Stimulated activated CD4-positive, alpha-beta T cell treated with anti-CD3 and anti-CD28 coated beads, Interleukin-1b, Interleukin-23, amount 100 ng/mL, for 4 hours (primary cell): ENCODE measurements at places on chromosomes 6 and 20.

DNA sequence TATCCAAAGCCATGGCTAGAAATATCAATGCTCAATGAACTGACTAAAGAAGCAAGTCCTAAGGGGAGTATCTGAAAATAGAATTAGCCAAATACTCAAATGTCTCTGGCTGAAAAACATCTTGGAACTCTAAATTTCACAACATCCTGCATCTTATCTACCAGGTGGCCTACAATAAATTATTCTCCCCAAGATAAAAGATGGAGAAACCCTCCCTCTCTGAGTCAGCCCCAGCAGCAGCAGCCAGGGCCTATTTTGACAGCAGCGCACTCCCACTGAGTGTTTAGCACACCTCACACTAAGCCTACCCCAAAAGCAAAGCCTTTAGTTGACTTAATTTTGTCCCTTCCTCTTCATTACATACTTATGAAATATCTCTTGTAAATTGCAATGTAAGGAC is 5.9 kb downstream of the CALHM6 start:
- no peak for DNase-seq

GRCh38 chr20:19341348-19342053 is 129.1 kb downstream of the SLC24A3 start:
- no peak for DNase-seq

GRCh38 chr6:157954150-157955117 is 27.2 kb upstream of the SYNJ2 start:
- no peak for DNase-seq

GRCh38 chr6:33305052-33305451 is 6.3 kb upstream of the RGL2 start:
- no peak for DNase-seq

DNA sequence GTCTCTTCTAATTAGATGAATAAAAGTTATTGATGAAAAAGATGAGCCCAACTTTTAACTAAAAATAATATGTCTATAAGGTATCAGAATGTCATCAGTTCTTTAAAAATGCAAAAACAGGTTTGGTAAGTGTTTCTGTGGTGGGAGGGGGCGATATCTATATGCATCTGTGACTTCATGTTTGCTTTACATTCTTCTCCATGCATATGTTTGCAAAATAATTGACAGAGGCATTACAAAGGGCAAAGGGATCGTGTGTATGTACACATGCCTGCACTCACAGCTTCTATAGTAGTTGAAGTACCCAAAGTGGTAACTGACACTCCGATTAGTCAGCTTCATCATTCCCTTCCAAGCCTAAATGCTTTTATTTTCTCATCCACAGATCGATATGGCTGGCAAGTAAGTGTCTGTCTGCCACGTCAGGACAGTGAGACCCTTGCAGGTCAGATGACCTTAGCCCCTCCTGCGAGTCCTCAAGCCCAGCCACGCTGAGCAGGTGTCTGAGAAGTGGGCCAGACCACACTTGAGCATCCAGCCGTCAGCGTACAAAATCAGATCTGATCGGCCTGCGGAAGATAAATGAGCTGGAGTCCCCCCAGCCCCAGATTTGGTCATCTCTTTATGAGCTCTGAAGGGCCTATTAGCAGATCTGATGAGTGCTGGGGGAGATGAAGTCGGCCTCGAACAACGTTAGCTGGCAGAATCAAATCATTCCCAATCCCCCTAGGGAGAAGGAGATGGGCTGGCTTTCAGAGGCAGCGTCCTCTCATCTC is 369.1 kb downstream of the MAFB start:
- no peak for DNase-seq

- no peak for DNase-seq
Measured at GRCh38 chr6:11514672-11515071, 22.9 kb upstream of the TMEM170B start.

DNA sequence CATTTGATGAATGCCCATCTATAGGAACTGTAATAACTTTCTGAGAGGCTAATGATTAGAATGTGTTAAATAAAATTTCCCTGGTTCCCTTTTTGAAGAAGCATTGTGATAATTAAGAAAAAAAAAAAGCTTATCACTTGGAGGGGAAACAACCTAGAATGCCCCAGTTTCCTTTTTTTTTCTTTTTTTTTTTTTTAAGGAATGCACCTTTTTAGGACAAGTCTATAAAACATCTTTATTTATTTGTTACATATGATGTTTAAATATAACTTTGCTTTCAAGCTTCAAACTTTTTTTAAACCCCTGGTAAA is 7.3 kb upstream of the MRPS10 start:
- DNase-seq: no peak

GRCh38 chr6:4864519-4864918 is 88.3 kb downstream of the CDYL start:
- DNase-seq: no peak

GRCh38 chr20:4513720-4514119 is 208.0 kb upstream of the PRND start:
- no peak for DNase-seq

DNA sequence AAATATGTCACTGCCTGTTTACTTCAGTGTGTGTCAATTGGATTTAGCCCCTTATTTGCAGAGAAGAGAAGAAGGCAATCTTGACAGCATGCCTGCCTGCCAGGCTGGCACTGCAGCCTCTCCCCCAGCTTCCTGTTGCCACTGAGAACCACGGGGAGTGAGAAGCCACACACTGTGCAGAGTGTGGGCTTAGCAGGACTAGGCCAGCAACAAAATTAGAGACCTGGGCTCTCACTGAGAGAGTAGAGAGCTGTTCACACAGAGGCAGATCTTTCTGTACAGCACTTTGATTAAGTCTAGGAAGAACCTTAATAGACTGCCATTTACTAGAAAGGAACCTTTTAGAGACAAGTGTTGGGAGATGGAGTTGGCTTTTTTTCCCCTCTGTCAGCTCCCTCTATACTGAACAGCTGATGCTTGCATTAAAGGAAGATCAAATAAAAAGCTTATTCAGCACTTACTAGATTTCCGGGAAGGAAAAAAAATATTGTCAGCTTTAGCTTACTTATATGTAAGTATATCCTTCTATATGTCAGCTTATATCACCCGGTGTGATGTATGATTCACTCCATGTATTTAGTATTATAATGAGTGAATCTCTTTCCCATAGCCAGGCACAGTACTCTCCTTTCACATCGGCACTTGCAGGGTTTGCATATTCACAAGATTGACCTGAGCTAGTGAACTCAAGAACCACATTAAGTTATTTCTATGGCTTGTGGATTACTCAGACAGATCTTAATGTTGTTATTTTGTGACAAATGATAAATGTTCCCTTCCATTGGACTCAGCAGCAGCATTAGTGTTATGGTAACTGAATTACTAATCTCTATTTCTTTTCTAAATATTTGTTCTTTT is 851.0 kb upstream of the EPHA7 start:
- DNase-seq: no peak

DNA sequence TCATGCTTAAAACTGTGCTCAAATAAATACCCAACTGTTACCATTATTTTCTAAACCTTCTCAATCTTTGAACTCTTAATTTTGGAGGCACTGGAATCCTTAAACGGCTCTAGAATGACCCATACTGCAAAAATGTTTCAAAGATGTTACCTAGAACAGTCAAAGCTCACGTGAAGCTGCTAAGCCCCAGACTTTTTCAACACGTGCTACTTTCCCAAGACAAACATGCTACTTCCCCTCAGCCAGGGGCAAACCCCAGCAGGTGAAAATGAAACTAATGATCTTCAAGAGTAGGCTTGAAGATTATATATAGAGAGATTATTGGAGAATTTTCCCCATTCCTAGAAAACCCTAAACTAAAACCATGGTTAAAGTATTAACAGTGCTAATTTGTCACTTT is 28.1 kb downstream of the HUS1B start:
- no peak for DNase-seq

DNA sequence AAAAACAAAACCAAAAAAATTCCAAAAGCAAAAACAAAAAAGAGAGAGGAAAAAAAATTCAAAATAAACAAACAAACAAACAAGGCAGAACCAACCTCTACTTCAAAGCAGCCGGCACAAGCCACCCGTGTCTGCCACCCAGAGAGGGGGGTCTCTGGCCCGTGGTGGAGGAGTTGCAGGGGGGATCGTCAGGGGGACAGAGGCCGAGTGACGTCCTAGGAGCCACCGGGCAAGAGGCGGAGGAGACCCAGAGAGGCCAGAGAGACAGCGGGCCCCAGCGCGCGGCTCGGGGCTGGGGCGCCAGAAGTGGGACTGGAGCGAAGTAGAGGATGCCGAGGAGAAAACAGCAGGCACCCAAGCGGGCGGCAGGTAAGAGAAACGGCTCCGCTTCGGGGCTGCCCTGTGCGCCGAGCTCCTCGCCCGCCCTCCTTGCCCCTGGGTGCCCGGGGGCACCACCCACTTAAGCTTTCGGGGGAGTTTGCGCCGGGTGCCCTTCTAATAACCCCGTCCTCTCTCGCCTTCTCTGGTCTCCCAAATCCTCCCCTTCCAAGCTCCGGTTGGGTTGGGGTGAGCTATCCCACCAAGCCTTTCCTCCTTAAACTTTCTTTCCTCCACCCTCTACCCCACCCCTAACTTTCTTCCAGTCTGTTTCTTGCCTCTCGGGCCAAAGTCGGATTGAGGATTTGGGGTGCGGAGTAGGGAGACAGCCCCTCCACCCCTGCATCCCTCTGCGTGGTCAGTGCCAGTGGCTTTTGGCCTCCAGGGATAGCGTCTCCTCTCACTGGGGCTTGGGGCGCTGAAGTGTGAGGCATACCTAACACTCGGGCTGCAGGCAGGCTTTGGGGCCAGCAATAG is 1.0 kb downstream of the TSHZ2 start:
- no peak for DNase-seq

- no peak for DNase-seq
Measured at GRCh38 chr6:30508890-30509736, 19.8 kb downstream of the HLA-E start.

DNA sequence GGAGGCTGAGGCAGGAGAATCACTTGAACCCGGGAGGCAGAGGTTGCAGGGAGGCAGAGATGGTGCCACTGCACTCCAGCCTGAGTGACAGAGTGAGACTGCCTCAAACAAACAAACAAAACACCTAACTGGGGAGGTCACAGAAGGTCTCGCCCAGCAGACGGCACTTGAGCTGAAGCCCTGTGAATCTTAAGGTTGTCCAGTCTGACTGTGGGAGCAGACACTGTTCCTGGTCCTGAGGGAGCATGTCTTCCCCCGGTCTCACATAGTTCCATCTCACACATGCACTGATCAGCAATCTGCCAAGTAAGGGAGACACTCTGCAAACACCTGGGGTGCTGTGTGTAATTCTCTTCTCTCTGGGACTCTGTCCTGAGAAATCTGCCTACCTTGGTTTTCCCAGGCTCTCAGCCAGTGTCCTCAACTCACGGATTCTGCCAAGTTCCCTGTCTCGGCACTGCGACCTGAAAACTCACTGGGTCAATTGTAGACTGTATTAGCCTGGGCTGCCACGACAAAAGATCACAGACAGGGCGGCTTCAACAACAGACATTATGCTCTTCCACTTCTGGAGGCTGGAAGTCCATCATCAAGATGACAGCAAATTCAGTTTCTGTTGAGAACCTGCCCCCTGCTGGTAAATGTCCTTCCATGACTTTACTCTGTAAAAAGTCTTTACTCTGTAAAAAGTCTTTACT is 94.3 kb downstream of the JPH2 start:
- no peak for DNase-seq

- DNase-seq: no peak
Measured at GRCh38 chr6:109239160-109239559, 143.1 kb downstream of the CD164 start.

GRCh38 chr6:45661661-45662060 is 283.9 kb upstream of the SUPT3H start:
- DNase-seq: no peak

DNA sequence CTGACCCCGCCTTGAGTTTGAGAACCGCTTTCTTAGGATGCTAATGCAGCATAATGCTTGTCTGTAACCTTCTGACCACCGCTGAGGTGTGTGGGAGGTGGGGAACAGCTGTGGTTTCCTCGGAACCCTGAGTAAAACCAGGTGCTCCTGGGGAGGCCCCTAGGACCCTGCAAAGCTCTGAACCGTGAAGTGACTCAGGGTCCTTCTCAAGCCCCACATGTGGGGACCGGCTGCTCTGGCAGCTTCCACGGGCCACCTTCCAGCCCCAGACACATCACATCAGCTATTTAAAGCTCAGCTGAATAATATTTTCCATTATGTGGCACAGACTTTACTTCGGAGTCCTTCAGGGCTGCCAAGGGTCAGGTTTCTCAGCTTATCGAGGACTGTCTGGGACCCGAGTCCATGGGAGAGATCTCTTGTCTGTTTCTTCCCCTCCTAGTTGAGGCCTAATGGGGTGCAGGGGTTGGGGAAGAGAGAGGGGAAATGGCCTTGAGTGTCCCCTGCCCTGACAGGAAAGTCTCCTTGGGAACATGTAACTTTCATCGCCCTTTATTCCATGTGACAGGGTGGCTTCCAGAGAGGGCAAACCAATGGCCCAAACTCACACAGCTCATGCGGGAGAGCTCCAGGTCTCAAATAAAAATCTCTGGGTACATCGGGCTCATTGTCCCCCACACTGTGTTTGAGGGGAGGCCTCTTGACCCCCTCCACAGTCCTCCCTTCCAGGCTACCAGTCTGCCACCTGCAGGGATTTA is 186.1 kb upstream of the SLC24A3 start:
- no peak for DNase-seq

DNA sequence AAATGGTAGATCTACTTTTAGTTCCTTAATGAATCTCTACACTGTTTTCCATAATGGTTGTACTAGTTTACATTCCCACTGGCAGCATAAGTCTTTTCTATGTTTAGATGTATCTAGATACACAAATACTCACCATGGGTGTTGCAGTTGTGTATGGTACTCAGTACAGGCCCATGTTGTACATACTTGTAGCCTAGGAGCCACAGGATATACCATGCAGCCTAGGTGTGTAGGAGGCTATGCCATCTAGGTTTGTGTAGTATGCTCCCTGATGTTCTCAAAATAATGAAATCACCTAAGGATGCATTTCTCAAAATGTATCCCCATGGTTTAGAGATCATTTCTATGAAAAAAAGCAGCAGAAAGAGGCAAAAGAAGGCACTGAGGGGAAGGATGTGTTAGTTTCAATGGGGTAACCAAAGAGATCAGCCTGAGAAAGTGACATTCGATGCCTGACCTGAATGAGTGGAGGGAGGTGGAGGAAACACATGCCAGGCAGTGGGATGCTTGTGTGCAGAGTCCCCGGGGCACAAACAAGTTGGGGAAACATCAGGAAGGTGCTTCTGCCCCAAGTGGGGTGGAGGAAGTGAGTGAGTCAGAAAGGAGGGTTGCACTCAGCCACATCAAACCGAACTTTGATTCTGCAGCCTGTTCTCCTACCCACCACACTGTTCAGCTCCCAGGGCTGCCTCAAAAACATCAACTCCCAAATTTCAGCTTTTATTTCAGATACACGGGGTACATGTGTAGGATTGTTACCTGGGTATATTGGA is 191.2 kb downstream of the ZNF217 start:
- peak; percentile 13 for DNase-seq

DNA sequence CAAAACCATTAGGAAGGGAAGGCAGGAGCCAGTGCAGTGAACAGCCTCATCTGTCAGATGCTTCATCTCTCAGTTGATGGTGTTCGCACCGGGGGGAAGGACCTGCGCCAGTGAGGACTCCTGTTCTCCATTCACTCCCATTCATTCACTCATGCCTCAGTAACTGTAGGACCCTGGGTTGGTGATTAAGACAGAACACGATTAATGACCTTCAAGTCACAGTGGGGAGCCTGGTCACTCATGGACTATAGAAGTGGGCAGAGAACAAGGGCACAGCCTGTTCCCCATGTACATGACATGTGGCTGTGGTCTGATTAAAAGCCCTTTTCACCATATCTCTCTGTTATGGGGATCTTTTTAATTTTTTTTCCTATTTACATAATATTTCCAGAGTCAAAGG is 113.3 kb downstream of the RPS12 start:
- no peak for DNase-seq

- DNase-seq: no peak
Measured at GRCh38 chr6:19417713-19418112, 419.5 kb upstream of the ID4 start.
